ENCODE measurements at places on chromosomes 11 and 22. TPM values are rescaled to one million over a fixed set of nuclear protein-coding genes. Genes with fewer than 3 reads are reported as not detected.

- no peak for DNase-seq
Observed at GRCh38 chr11:75344186-75344585, 7.3 kb downstream of the ARRB1 start.

The CLDN5 gene
- 0.18 TPM for total RNA-seq

The CCDC116 gene
- not detected for total RNA-seq

GRCh38 chr11:113420808-113421207 lies 33.2 kb downstream of the ANKK1 start:
- DNase-seq: no peak

DNA sequence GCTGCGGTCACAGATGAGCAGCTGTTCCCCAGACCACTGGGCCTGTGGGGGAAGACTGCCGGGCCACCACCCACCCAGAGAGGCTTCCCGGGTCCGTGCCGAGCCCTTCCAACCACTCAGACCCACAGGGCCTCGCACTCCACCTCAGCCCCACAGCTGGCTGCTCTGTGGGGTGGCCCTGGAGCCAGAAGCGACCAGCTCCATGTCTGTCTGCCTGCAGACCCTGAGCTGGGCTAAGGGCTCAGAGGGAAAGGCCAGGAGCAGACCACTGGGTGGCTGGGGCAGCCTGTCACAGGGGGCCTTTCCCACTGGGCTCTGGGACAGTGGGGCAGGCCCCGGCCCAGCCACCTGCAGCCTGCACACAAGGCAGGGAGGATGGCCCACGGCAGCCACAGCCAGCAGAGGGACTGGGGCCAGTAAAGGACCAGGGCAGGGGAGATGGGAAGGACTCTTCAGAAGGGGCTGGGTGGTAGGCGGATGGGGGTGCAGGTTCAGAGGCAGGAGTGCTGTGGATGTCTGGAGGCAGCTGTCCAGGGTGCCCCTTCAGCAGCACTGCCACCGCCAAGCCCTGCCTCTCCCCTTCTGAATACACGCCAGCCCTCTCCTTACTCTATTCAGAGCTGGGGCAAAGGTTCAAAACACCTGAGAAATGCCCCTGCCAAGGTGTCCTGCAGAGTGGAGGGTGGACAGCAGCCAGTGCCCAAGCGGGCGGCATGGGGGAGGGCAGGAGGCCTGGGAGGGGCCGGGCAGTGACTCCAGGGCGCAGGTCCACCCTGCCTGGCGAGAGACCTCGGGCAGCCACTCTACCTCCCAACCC lies 32.2 kb downstream of the GNB1L start:
- DNase-seq: no peak

The MYBPC3 gene
- not detected for total RNA-seq

- DNase-seq: no peak
Observed at GRCh38 chr11:30583476-30584280, 2.5 kb downstream of the MPPED2 start.

GRCh38 chr11:126929179-126930061 lies 71.2 kb downstream of the KIRREL3 start:
- no peak for DNase-seq

DNA sequence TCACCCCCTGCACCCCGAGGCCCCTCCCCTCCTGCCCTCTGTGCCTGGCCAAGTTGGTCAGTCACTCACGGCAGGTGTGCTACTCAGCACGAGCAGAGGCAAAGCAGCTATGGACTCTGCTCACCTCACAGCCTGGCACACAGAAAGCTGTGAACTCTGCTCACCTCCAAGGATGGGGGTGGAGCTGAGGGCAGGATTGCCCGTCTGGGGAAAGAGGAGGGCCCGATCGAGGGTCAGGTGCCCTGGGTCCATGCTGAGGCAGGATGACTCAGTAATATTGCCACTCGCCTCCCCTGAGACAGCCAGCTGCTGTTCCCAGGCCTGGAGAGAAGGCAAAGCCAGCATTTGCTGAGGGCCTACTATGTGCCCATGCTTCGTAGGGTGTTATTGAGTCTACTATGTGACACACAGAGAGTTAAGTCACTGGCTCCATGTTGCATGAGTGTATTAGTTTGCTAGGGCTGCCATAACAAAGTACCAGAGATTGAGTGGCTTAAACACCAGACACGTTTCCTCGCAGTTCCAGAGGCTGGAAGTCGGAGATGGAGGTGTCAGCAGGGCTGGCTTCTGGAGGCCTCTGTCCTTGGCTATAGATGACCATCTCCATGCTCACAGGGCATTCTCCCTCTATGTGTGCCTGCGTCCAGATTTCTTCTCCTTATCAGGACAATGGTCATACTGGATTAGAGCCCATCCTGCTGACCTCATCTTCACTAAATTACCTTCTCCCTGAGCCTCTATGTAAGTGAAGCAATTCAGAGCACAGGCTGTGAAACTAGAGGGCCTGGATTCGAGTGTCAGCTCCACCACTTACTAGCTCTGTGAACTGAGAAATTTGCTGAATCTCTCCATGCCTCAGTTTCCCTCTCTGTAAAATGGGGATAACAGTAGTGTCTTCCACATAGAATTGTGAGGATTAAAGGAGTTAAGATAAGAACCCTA lies 13.2 kb upstream of the TSKU start:
- DNase-seq: no peak

DNA sequence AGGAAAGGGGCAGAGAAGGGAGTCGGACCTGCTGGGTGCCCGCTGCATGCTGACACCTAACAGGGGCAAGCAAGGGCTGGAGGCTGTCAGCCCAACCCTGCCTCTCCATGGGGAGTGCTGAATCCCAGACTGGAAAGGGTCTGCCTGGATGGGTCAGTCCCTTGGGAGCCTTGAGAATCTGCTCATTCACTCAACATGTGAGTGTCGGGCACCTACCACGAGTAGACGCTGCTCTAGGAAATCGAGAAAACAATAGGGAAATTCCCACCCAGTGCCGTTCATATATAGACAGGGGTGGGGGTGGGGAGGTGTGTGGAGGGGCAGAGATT lies 4.4 kb upstream of the CTSD start:
- DNase-seq: no peak

GRCh38 chr11:122202161-122202950 lies 86.3 kb upstream of the BLID start:
- no peak for DNase-seq

DNA sequence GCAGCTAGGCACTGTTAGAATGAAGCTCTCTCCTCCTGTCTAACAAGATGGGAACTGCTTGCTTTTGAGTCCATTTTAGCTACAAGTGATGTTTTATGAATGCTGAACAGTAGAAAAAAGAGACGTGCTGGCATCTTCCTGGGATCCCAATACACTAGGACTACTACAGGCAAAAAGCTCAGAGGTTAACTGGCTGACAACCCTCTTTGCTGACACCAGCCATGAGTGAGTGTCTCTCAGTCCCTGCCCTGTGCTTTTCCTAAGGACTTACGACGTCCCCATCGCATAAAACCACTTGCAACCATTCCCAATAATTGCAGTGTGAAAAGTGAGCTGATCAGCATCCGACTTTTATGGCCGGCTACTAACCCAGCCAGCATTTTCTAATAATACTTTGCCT lies 213.5 kb downstream of the NTM start:
- DNase-seq: no peak

The OR4C13 gene
- total RNA-seq: not detected

DNA sequence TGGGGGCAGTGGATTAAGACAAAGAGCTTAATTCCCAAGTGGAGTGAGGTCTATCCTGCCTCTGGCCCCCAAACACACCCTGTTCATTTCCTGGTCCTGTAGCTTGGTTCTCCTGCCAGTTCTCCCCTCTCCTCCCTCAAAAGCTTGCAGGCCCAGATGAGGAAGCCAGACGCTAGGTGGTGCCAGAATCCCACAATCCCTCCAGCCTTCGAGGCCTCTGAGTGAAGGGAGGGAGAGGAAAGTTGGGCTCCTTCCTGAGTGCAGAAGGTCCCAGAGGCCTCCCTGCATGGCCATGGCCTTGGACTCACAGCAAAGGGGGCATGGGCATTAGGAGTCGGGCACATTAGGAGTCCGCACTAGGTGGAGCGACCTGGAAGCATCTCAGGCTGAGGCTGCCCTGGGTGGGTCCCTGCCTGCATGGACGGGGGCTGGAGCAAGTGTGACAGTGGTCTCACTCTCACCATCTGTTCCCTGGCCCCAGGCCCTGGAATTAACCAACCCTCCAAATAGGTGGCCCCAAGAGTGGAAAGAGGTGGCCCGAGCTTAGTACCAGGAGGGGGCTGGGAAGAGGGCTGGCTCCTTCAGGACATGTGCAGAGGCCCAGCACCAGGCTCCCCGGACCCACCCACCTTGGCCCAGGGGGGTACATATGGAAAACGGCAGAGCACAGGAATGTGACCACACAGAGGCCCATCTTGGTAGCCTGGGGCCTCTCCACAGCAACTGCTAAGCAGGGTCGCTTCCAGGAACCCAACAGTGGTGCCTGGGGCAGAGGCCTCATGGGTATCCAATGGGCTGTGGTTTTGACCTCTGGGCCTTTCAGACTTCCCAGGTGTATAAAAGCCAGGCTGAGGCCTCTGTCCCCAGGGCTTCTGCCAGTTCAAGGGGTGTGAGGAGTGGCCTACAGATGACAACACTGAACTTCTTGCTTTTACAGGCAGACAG lies 5.2 kb downstream of the FXYD2 start:
- no peak for DNase-seq

DNA sequence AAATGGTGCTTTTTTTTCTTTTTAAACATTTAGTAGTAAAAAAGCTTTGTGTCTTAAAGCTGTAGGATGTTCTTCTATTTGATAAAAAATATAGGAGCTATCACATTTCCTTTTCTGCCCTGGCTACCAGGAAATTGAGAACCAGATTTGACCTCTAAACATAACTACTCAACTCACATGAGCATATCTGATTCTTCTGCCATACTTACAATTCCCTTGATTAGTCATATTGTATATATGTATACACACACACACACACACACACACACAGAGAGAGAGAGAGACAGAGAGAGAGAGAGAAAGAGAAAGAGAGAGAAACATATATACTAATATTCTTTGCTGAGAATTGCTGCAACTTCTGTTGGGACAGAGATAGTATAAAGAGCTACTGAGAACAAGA lies 23.0 kb upstream of the GDPD4 start:
- no peak for DNase-seq

DNA sequence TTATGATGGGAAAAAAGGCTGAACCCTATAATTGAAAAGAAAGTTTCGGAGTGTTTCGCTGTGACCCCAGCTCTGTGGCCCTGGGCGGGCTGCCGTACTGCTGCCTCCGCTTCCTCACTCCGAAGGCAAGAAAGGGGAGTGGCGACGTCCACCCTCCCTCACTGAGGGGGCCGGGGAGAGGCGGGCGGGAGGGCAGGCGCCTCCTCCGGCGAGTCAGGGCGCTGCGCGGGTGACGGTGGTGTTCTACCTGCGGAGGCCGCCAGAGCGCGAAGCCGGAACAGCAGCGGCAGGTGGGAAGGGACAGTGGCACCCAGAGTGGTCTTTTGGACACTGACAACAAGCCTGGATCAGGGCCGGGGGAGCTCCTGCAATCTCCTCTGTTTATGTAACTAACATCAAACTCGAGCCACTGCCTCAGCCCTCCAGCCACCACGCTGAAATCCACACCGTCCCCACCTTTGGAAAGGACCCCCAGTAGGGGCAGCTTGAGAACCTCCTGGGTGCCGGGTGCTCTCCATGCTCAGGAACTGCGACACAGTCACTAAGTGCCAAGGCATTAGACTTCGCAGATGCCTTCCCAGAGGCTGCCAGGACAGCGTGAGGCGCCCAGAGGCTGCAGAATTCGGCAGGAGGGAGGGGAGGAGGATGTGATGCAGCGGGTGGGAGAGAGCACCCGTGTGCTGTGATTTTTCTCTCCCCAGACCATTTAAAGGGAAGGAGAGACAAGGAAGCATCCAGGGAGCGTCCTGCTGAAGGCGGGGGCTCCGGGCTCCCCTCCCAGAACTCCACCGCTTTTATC lies 25.5 kb downstream of the BID start:
- no peak for DNase-seq

The FOLR2 gene
- total RNA-seq: not detected

DNA sequence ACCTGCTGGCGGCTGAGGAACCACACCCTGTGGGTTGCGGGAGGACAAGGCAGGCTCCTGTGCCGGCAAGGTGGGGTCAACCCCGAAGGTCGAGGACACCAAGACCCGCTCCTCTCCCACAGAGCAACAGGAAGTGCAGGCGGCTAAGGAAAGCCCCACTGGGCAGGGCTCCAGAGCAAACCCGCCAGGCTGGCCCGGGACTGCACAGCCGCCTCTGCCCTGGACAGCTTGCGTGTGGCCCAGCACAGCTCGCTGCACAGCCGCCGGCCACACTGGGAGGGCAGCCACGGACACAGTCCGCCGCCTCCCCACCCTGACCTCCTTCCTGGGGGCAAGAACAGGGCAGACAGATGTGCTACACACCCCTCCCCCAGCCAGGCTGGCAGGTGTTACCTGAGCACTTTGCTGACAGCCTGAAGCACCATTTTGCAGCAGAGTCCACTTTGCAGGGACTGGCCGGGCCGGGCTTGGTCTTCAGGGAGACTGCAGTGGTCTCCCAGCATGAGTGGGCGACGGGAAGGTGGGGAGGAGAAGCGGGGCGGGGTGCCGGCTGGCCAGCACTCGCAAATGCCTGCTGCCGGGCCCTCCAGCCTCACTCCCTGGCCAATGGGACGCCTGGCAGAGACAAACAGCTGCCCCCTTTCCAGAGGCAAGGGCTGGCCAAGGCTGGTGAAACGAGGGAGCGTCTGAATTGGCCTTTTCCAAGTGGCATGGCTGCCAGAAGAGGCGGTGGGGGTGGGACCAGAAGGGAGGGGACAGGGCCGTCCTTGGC lies at the start of gene MOB2:
Gene MOB2 (minus strand): TSS at position 726 of the 772 bp plus-strand sequence. CDS start 223 bp downstream, at position 503.
- DNase-seq: no peak

DNA sequence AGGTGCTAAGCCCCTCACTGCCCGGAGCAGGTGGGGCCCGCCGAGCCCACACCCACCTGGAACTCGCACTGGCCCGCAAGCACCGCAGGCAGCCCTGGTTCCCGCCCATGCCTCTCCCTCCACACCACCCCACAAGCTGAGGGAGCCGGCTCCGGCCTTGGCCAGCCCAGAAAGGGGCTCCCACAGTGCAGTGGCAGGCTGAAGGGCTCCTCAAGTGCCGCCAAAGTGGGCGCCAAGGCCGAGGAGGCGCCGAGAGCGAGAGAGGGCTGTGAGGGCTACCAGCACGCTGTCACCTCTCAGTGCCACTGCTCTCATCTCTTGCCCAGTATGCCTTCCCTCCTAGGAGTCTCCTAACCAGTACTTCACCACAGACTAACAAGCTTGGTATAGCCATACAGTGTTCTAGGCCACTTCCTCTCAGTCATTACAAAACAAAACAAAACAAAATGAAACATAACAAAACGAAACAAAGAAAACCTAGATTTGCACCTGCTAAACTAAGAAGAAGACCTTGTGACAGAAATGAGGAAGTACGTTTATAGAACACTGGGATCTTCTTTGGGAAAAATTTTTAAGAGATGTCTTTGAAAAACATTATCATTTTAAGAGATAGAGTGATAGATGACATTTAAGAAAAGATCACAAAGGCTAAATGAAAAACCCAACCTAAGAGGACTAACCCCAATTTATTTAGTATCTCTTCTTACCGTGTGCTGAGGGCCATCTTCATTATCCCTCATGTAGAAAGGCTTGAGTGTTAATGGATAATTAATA lies 47.7 kb upstream of the GAB2 start:
- DNase-seq: no peak

The OR10A6 gene
- total RNA-seq: not detected
